Stimulated activated CD4-positive, alpha-beta T cell treated with anti-CD3 and anti-CD28 coated beads, Interleukin-15, amount 100 ng/mL, for 1 hour (primary cell): ENCODE measurements at places on chromosomes 3 and 15.

GRCh38 chr15:68778876-68779275 is 41.8 kb downstream of the ANP32A start:
- no peak for DNase-seq

GRCh38 chr15:89416339-89417183 is 79.8 kb downstream of the RHCG start:
- peak; percentile 62 for DNase-seq

GRCh38 chr3:151556596-151556995 is 95.7 kb upstream of the IGSF10 start:
- no peak for DNase-seq

DNA sequence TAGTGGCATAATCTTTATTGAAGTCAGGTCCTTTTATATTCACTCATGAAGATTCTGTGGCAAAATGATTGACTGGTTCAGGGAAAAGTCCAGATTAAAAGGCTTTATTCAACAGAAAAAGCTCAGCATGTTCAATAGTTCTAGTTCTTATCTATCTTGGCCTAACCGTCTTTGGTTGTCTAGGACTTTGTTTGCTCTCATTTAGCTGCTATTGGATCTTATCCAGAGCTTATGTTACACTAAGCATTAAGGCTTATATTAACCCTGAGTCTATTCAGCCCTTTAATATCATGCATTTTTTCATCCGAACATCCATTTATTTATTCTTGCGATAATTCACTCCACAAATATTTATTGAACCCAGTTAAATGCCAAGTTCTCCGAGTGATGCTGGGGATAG is 601.0 kb upstream of the SGO1 start:
- DNase-seq: no peak

GRCh38 chr15:81785679-81786078 is 260.1 kb downstream of the MEX3B start:
- no peak for DNase-seq

DNA sequence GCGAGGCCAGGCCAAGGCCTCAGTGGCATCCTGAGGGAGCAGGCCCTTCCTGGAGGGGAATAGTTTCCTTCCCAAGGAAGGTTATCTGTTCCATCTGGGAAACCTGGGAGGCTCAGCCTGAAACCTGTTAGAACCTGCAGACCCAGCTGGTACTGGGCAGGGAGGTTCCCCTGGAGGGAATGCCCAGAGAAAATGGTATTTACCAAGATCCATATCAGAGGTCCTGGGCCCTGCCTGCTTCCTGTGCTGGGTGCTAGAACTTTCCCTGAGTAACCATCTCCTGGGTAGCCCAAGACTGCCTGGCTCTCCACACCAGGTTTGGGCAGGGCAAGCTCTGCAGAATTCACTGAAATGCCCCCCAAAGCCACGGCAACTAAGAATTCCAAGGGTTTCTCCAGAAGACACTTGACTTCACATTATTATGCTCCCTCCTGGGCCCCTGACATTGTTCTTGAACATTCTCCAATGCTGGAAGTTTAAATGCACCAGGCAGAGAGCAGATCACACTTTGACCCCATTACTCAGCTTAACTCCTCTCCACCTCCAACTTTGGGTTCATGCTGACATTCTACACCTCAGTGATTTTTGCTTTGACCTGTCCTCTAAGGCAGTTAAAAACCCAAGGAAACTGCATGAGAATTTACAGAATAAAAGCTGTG is 2.0 kb downstream of the CA12 start:
- DNase-seq: no peak

- no peak for DNase-seq
Observed at GRCh38 chr3:60448696-60449095, 802.6 kb downstream of the FHIT start.

- no peak for DNase-seq
Observed at GRCh38 chr15:92118162-92118935, 264.8 kb downstream of the SLCO3A1 start.

GRCh38 chr15:96612917-96613316 is 282.4 kb downstream of the NR2F2 start:
- DNase-seq: no peak

GRCh38 chr15:59313641-59314332 is 58.9 kb downstream of the MYO1E start:
- DNase-seq: no peak

GRCh38 chr15:51341366-51342226 is at the start of gene GLDN:
Gene GLDN (plus strand): TSS chr15:51341655. CDS start chr15:51341685, 30 bp downstream.
- DNase-seq: no peak

DNA sequence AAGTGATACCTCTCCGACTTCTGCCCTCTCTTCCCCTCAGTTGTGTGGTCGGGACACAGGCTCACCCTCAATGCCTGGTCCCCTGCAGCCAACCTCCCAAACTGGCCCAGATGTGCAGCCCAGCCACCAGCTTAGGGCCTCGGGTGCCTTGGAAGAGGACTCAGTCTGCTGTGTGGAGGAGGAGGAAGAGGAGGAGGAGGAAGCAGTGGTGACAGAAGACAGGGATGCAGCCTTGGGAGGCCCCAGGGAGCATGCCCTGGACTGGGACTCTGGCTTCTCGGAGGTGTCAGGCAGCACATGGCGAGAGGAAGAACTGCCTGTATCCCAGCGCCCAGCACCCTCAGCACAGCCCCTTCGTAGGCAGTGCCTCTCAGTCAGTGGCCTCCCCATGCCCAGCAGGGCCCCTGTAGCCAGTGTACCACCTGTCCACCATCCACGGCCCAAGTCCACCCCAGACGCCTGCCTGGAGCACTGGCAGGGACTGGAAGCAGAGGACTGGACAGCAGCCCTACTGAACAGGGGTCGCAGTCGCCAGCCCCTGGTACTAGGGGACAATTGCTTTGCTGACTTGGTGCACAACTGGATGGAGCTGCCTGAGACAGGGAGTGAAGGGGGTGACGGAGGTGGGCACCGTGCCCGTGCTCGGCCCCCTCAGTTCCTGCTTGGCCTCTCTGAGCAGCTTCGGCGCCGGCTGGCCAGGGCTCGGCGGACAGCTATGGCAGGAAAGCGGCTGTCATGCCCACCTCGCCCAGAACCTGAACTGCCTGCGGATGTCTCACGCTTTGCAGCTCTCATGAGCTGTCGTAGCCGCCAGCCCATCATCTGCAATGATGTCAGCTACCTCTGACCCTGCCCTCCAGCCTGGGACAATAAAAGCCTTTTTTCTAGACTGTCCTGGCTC is 1.3 kb downstream of the INKA1 start:
- DNase-seq: no peak

DNA sequence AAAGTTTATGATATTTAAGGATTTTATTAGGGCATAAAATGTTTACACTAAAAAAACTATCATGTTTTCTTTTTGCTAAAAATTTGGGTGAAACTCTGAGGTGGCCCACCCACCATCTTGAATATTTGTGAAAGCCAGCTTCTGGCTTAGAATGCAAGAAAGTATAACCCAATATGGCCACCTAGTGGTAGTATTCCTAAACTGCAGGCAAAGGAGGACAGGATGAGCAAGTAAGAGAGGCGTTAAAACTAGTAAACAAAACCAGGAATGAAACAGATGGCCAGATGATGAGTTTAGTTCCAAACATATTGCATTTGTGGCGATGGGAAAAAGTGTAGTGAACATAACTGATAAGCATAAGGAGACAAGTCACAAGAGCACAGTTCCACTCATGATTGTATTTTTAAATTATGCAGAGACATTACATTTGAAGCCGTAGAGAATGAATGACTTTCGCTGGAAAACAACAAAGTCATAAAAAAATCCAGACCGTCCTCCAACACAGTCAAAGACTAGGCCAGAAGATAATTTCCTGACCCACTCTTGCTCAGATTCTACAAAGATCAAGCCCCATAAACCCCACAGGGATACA is 103.3 kb upstream of the PRTG start:
- DNase-seq: no peak

GRCh38 chr3:33467786-33468185 is 27.6 kb upstream of the UBP1 start:
- DNase-seq: no peak

GRCh38 chr15:60737217-60737616 is 258.3 kb upstream of the ICE2 start:
- DNase-seq: no peak

DNA sequence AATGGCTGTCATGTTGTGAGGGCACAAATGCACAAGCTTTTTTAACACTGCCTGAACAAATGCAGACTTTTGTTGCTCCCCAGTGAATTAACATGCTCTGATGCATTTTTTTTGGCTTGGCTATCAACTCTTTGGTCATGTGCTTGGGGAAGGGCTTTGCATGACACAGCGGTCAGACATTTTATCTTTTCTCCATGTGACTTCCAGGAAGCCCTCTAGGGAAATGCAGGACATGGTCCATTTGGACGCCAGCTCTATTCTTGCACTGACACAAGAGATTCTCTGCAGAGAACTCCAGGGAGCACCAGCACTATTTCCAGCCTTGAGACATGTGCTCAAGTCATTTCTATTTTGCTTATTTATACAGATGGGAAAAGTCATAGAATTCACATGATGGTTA is 46.2 kb downstream of the NEK11 start:
- DNase-seq: no peak

GRCh38 chr3:186069199-186069598 is 39.7 kb downstream of the ETV5 start:
- DNase-seq: no peak

GRCh38 chr15:70020229-70020628 is 77.5 kb downstream of the TLE3 start:
- no peak for DNase-seq

GRCh38 chr15:35117543-35118265 is 32.6 kb upstream of the NANOGP8 start:
- DNase-seq: no peak

DNA sequence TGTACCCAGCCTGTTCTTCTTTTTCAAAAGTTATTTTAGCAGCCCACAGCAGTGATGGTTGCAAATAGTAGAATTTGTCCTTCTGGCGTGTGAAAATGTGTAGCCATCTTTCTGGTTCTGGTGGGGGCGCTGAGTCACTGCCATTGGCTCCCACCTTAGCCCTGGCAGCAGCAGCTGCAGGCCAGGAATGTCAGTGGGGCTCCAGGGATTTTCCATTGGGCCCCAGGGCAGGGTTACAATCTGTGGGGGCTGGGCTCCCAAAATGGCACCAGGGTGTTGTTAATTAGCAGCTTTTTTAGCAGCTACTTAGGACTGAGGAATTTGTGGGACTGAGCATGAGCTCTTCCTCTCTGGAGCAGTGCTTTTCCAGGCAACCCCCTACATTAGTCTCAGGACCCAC is 38.9 kb downstream of the TOPAZ1 start:
- DNase-seq: no peak

DNA sequence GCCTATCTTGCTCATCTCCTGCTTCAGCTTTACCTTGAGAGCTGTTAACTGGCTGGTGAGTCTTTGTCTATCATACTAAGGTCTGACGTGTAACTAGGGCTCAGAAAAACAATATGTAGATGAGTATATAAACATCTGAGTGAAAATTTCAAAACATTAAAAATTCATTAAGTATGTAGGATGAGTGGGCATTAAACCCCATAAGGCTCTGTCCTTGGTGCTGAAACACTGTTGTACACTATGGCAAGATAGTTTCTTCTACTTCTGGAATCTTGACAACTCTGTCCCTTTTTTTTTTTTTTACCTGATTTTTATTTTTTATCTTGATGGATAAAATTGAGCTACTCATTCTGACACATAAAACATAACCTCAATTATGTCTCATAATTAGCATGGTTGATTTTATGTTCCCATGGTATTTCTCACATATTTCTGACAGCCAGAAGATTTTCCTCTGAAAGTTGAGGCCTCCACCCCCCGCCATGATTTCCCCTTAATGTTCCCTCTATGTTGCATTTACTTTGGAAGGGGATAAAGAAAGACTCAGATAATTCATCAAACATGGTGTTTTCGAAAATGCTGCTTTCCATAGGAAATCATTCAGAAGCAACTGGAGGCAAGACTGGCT is 54.3 kb downstream of the DGKG start:
- no peak for DNase-seq

- DNase-seq: no peak
Observed at GRCh38 chr3:195753581-195753980, 32.8 kb downstream of the MUC20 start.

DNA sequence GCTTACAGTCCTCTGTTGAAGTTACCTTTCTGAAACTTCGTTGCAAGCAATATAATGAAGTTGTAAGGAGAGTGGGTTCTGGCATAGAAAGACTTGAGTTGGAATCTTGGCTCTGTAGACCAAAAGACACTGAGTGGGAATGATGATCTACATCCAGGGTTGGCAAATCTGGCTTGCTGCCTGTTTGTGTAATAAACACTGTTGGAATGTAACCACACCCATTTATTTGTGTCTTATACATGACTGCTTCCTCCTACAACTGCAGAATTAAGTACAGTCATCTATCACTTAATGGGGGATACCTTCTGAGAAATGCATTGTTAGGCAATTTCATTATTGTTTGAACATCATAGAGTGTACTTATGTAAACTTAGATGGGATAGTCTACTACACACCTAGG is 178.4 kb upstream of the SUCLG2 start:
- DNase-seq: no peak

DNA sequence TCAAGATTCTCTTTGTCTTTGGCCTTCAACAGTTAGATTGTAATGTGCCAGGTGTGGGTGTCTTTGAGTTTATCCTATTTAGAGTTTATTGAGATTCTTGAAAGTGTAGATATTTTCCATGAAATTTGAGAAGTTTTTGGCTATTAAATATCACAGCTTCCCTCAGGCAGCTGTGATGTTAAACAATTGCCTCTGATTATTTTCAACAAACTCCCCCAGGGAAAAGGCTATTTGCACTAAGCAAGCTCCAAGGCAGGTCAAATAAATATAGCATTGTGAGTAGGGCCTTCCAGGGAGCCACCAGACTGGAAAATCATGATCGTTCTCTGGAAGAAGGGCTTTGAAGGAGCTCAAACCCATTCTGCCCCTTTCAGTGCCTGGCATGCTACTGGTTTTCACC is 107.0 kb downstream of the EEFSEC start:
- DNase-seq: no peak

DNA sequence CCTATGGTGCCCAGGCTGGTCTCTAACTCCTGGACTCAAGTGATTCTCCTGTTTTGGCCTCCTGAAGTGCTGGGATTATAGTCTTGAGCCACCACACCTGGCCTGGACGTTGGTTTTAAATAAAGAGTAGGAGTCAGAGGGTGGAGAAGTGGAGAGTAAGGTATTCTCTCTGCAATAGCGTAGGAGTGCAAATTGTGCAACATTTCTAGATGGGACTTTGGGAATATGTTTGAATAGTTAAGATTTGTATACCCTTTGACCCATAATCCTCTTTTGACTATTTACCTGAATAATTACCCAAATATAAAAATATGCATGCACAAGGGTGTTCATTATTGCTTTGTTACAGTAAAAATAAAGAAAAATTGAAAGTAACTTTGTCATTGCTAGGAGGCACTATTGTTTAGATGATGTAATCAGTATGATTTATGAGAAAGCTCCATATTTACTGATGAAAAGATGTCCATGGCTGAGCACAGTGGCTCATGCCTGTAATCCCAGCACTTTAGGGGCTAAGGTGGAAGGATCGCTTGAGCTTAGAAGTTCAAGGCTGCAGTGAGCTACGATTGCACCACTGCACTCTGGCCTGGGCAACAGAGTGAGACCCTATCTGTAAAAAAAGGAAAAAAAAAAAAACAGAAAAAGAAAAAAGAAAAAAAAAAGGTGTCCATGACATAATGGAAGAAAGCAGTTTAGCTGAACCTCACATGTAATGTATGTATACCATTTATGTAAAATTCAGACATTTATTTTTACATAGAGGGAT is 15.1 kb upstream of the XYLB start:
- DNase-seq: no peak

- DNase-seq: no peak
Observed at GRCh38 chr3:151425627-151426340, 35.1 kb downstream of the IGSF10 start.

GRCh38 chr3:42099020-42099765 is 8.0 kb downstream of the TRAK1 start:
- DNase-seq: no peak
